ENCODE measurements at places on chromosomes 7 and 10.

DNA sequence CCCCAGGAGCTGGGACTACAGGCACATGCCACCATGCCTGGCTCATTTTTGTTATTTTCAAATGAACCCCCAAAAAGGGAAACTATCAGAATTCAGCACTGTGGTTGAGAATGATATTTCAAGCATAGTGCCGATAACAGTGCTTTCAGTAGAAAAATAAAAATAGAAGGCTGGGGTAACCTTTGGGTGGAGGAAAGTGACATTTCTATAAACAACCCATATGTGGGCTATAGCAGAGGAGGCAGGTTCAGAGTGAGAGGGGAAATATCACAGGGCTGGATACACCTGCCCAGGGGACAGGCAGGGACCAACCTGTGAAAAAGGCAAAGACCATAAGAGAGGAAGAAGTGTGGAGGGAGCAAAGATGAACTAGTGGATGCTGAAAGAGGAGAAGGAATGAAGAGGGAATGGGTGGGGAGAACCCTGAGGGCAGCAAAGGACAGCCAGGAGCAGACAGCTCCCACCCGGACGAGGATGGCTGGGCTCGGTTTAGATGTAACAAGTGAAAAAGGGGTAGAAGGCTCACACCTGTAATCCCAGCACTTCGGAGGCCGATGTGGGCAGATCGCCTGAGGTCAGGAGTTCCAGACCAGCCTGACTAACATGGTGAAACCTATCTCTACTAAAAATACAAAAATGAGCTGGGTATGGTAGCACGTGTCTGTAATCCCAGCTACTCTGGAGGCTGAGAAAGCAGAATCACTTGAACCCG, 56.5 kb downstream of the MAP3K8 start:
- DNase-seq: no peak

GRCh38 chr7:139946533-139946932, 116.2 kb downstream of the PARP12 start:
- DNase-seq: no peak

GRCh38 chr7:44172352-44172751, 16.9 kb downstream of the GCK start:
- no peak for DNase-seq

GRCh38 chr7:112484671-112485167, 3.9 kb downstream of the LSMEM1 start:
- peak; percentile 94 for DNase-seq

DNA sequence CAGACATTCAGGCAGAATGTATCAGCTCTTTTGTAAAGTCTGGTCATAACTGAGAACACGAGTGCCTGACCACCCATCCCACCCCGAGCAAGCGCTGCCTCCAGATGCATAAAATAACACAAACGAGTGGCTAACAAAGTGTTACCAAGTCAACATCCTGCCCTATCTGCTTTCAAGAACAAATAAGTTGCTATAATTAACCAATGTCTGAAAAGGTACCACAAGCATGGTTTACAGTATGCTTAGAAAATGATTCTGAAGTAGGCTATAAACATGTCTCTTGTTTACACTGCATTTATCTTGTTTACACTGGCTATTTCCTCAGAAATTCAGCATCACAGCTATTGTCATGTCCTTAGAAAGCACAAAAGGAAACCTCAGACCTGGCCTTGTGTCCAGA, 49.5 kb downstream of the PIK3AP1 start:
- no peak for DNase-seq

GRCh38 chr10:103802637-103803353, 52.6 kb downstream of the SH3PXD2A start:
- no peak for DNase-seq

- DNase-seq: peak; percentile 80
Measured at GRCh38 chr10:29344073-29344820, 55.4 kb downstream of the LYZL1 start.

- no peak for DNase-seq
Measured at GRCh38 chr7:123352973-123353372, 153.2 kb upstream of the SLC13A1 start.

GRCh38 chr10:13859979-13860654, 273.4 kb downstream of the PRPF18 start:
- DNase-seq: no peak

- DNase-seq: no peak
Measured at GRCh38 chr10:32680803-32681557, 235.0 kb downstream of the CCDC7 start.

- DNase-seq: no peak
Measured at GRCh38 chr10:78950656-78951587, 117.8 kb upstream of the ZMIZ1 start.

DNA sequence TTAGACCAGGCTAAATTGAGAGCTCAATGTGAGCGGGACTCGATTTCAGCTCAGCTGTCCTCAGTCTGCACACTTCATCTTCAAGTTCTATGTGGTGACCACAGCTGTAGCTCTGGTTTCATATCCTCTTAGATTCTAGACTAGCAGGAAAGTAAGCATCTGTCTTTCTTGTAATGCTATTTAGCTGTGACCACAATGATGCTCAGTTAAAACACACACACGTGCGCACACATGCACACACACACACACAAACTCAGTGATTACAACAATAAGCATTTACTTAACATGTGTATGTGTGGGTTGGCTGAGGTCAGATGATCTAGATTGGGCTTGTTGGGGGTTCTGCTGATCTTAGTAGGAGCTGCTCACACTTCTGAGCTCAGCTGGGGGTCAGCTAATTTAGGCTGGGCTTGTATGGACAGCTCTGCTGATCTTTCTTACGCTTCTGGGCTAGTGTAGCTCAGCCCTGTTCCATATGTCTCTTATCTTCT, 82.5 kb downstream of the ZNF365 start:
- no peak for DNase-seq

- DNase-seq: no peak
Measured at GRCh38 chr10:77828377-77828776, 98.2 kb downstream of the DLG5 start.

DNA sequence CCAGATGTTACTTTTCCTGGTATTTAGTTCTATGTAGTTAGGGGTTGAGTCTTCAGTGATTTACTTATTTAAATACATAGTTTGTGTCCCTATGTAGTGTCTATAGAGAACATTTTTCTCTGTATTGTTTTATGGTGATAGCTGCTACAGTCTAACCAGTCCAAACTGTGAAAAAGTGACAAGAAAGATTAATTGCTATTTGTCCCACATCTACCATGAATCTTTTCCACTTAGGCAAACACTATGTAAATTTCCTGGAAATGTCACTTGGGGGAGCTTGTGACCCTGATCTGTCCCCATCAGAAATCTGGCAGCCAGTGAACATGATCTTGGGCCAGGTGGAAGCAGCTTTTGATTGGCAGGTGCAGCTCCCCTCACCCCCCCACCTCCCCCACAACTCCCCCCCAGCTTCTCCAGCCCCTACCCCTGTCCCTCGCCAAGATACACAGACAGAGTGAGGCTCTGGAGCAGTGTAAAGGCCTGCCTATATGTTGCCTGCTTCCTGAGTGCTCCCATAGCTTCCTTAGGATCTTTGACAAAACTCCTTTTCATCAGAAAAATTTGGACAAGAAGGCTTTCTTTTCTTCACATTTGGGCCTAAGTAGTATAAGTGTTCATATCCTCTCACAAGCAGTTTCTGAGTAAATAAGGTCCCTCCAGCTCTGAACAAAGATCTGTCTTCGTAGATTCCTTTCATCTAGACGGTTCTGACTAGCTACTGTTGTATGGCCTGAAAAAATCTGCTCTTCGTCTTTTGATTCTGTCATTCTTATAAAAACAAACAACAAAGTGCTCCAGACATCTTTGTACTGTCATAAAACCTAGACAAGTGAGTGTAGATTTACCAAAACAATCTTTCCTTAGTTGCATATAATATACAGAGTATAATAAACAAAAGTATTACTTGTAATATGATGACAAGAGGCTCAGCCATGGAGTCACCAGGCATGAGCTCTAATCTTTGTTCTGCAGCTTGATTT, 31.5 kb upstream of the SLC13A1 start:
- no peak for DNase-seq

- peak; percentile 84 for DNase-seq
Measured at GRCh38 chr10:102009801-102010425, 46.1 kb downstream of the ARMH3 start.

DNA sequence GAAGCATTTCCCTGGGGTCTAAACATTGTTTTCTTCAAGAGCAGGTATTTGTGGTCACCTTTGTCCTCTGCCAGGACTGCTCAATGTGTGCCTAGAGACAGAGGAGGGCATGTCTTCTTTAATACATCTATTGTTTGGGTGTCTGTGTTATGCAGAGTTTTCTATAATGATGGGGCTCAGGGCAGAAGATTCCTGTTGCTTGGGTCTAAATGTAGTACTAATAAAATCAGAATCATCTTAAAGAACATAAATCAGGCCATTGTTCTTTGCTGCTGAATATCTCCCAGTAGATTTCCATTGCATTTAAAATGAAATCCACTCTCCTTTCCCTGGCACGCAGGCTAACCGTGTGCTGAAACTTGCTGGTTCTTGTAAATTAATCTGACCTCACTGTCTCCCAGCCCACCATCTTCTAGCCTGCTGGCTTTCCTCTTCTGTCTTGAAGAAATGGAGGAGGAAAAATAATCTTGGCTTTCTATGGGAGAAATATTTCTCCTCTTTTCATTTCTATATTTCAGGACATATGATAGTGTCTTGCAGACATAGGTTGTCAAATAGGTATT, 1396.8 kb downstream of the GATA3 start:
- DNase-seq: no peak

GRCh38 chr7:46301677-46302076, 380.6 kb upstream of the IGFBP3 start:
- peak; percentile 44 for DNase-seq

DNA sequence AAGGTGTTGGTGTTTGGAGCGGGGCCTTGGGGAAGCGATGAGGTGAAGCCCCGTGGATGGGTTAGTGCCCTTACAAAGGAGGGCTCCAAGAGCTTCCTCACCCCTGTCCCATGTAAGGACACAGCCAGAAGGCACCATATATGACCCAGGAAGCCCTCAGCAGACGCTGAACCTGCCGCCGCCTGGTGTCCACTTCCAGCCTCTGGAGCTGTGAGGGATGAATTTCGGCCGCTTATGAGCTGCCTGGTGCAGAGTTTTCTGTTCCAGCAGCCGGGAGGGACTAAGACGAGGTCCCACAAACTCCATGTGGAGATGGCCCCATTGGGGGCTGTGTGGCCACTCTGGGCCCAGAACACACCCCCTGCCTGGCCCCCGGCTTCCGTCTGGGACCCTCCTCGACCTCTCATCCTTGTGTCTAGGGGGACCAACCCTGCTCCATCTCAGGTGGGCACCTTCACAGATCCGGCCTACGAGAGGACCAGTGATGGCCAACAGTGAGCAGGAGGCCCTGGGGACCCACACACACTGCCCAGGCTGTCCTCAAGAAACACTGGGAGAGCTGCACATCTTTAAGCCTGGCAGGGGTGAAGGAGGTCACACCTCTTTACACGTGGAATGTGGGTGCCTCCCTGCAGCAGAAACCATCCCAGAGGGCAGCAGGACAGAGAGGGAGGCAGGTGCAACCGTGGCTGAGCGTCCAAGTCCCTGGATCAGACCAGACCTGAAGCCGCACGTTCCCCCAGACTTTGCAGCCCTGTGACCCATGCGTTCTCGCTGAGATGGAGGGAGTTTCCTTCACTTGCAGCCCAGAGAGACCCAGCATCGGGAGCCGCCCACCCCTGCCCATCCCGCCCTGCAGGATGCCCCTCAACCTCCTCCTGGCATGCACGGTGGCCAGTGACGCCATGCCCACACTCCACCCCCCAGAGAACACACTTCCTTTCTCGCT, 96.1 kb downstream of the PDGFA start:
- no peak for DNase-seq

GRCh38 chr7:19772841-19773760, at the start of gene TMEM196:
TSS of gene TMEM196 (minus strand) at chr7:19773617. CDS start at chr7:19772696, 921 bp downstream.
- peak; percentile 9 for DNase-seq

DNA sequence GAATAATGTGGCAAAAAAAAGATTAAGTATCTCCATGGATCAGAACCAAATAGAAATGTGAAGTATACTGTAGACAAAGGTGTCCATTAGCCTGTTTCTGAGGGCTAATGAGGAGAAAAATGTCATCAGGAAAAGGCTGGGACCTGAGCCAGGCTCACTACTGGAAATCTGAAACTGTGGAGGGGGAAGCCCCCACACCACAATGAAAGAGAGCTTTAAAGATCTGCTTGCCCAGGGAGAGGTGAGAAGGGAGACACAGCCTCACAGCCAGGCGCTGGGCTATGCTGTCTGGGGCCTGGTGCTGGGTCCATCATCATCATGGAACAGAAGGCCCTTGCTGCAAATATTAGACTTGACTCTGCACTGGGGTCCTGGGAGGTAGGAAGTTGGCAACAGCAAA, 90.4 kb downstream of the OSBPL3 start:
- no peak for DNase-seq

- DNase-seq: peak; percentile 99
Measured at GRCh38 chr10:126421756-126422256, 33.5 kb upstream of the ADAM12 start.

DNA sequence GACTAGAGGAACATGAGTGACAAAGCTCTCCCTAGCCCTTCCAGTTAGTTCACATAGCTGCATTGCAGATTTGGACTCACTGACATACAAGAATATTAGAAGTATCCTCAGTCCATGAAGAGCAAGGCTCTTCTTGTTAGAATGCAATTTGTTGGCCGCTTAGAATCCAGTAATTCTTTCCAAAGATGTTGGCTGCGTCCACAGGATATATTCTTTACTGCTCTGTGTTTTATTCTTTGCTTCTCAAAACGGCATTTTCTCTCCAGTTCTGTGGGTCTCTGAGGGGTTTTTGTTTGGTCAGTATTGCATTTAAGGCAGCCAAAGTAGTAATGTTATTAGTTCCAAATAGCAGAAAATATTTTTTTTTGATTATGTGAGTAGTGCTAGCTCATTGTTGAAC, 588.6 kb downstream of the DNAJB9 start:
- DNase-seq: no peak

DNA sequence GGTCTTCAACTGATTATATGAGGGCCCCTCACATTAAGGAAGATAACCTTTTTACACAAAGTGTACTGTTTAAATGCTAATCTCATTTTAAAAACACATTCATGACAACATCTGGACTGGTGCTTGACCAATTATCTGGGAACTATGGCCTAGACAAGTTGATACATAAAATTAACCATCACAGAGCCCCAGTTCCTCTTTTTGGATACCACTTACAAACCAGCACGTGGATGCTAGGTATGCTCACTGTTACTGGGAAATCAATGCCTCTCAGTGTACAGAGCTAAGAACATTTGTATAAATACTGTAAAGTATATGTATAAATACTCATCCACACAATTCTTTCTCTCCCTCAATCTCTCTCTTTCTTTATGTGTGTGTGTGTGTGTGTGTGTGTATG, 1217.8 kb upstream of the LRRTM3 start:
- no peak for DNase-seq

DNA sequence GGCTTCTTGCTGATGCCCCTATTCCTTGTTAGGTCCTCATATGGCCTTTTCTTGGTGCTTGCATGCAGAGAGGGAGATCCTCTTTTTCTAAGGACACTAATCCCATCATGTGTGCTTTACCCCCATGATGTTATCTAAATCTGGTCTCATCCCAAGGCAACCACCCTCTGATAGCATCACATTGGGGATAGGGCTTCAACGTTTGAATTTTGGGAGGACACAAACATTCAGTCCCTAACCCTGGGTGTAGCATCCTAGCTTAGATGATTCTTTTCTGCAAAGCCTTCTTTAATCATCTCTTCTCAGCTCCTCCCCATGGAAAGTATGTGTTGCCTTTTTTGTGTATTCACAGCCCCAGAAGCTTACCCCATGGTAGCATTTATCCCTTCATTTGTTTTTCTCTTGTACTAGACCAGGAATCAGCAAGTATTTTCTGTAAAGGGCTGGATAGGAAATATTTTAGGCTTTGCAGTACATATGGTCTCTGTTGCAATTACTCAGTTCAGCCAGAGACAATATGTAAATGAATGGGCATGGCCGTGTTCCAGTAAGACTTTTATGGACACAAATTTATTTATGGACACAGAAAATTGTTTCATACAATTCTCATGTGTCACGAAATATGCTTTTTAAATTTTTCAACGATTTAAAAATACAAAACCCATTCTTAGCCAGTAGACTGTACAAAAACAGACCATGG, 101.5 kb upstream of the CSTF2T start:
- DNase-seq: no peak

All from stromal cell of bone marrow (primary cell).